ENCODE measurements at places on chromosomes 4 and X.

- DNase-seq, result no peak
Measured at GRCh38 chr4:152166567-152166966, 369.3 kb downstream of the FBXW7 start.

DNA sequence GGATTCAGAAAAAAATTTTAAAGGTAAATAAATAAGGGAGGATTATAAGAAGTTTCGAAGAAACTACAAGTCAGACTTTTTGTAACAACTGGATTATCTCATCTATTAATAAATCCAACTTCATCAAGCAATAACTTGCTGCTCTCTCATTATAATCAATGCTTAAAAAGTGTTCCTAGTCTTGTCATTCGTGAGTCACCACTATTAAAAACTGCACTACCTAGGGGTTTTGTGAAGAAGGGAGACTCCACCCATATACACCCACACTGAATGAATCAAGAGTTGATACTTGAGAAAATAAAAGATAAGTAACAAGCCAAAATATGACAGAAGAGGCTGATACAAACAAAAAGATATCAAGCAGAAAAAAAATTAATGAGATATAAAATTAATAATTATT is 360.5 kb downstream of the ZNF674 start:
- no peak for DNase-seq

- DNase-seq, result no peak
Measured at GRCh38 chrX:69060631-69061408, 104.4 kb downstream of the PJA1 start.

- no peak for DNase-seq
Measured at GRCh38 chrX:131058136-131058868, at the start of gene ARHGAP36. Gene ARHGAP36 (plus strand): TSS chrX:131058346. CDS start chrX:131081666, 23,320 bp downstream.

DNA sequence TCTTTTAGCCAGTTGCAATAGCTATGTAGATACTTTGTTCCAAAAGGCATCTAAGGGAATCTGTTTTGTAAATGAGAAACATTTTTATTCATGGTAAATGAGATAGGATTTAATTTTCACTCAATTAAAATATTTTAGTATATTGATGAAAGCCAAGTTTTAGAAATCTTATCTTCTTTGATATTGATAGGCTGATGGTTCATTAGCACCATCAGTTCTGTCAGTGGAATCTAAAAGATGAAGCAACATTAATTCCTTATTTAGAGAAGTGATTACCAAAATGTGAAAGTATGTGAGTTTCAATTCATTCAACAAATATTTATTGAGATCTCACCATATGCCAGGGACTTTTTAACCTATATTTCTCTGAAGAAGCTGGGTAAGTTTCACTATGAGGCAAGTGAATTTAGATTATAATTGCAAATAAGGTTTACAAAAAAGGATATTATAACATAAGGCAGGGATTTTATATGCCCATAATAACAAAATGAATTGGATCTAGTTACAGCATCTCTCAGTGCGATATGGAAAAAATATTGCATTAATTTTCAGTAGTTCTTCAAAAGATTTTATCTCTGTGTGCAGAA is 79.3 kb downstream of the GABRB1 start:
- no peak for DNase-seq

DNA sequence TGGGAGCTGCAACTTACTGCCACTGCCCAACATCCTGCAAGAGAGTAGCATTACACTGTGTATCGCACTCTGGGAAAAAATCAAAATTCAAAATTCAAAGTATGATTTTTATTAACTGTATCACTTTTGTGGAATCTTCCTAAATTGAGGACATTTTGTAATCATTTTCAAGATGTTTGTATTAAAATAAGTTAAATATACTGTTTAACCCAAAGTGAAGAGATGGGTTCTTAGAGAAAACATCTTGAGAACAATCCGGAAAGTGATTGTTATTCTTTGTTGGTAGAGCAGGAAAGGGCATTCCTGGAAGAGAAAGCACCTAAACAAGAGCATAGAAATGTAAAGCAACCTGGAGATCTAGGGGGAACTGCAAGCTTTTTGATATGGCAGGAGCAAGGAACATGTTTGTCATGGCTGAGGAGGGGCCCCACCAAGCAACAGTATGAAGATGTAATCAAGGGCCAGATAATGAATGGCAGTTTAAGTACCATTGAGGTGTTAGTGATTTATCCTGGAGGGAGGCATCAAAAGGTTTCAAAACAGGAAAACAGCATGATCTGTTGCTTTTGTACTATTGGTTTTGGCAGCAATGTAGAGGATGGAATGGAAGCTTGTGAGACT is 14.1 kb upstream of the SEC24D start:
- no peak for DNase-seq

GRCh38 chr4:13493793-13494192 is 9.7 kb upstream of the RAB28 start:
- no peak for DNase-seq

DNA sequence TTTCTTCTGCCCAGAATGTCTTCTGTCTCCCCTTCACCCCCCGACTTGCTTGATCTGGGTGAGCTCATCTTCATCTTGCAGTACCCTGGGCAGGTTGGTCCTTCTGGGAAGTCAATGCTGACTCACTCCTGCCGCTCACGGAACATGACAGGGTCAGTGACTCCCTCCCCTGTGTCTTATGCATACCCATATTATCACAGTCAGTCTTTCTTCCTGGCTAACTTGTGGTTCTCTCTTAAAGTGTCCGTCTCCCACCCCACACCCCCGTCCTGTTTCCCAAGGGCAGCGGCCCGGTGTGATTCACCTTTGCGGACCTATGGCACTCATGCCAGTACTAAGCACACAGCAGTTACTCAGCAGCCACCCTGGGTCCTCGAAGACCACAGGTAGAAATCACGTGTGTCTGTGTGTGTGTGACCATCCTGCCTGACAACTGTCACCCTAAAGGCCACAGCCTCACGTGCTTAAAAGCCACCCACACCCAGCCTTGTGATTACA is 17.7 kb downstream of the IQSEC2 start:
- DNase-seq, result no peak

DNA sequence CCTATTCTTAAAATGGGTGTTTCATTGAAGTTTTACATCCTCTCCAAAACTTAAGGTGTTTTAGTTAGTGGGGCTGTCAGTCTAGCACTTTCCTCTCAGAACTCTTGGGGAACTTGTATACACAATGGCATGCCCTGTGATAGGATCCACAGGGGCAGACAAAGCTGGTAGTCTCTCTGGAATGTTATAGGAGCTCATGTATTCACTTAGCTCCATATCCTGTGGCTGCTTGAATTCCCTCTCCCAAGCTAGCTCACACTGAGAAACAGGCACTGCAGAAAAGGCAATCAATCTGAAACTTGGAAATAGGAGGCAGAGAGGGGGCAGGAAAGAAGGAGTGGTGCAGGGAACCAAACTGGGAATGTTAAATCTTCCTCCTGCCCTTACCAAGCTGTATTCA is 26.3 kb upstream of the ARMCX2 start:
- DNase-seq, result no peak

- no peak for DNase-seq
Measured at GRCh38 chrX:140608111-140608510, 101.4 kb upstream of the LINC00632 start.

DNA sequence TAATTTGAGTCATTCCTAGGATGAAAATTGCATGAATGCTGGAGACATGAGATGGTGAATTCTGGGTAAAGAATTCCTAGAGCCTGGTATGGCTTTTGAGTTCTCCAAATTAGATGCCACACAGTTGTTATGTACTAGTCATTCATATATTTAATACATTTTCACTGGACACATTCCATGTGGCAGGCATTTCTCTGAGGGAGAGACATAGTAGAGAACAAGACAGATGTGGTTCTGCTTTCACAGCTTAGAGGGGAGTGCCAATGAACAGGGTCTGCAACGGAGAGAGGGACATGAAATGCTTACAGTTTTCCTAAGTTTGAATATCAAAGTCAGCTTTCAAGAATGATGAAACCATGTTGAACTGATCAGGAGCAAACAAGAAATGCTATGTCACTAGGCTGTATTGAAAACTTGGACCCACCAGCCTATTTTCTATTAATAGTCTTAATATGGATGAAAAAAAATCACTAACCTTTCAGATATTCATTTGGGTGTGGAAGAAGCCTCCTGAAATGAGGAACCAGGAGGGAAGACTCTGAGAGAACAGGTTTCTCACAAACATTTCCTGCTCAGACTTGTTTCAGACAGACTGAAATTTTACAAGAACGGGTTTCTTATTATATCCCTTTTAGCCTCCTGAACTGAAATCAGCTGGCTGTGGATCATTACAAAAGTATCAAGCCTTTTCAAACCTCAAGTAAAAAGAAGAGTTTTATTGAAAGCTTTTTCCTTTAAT is 276.0 kb upstream of the TET2 start:
- no peak for DNase-seq

- no peak for DNase-seq
Measured at GRCh38 chr4:13511101-13511500, 27.0 kb upstream of the RAB28 start.

- DNase-seq, result peak; percentile 24
Measured at GRCh38 chrX:135543924-135544323, 23.5 kb downstream of the INTS6L start.

DNA sequence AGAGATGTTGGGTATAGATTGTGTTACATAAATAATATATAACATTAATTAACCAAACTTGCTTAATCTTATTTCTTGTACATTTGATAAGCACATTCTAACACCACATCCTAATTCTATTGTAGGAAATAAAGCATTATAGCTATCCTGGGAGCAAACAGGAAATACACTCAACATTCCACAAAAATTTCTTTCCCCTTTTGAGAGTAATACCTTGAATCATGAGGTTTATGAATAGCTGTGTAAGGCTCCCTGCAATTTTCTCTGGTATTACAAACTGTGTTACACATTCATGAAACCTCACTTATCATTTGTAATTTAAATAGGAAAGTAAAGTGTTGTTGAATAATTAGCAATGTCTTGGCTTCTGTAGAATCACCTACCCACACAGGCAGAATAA is 95.1 kb downstream of the TMEM47 start:
- no peak for DNase-seq

DNA sequence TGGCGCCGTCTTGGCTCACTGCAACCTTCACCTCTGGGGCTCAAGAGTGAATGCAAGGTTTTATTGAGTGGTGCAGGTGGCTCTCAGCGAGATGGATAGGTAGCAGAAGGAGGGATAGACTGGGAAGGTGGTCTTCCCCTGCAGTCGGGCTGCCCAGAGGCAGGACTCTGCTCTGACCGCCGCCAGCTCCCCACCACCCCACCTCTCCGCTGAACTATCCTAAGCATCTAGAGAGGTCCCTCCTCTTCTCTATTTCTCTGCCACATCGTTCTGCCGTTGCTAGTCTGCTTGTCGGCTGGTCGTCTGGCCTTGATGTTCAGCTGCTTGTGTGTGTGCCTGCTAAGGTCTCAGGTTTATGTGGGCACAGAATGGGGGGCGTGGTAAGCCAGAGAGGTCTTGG is 54.5 kb upstream of the UGT2B15 start:
- DNase-seq, result no peak

DNA sequence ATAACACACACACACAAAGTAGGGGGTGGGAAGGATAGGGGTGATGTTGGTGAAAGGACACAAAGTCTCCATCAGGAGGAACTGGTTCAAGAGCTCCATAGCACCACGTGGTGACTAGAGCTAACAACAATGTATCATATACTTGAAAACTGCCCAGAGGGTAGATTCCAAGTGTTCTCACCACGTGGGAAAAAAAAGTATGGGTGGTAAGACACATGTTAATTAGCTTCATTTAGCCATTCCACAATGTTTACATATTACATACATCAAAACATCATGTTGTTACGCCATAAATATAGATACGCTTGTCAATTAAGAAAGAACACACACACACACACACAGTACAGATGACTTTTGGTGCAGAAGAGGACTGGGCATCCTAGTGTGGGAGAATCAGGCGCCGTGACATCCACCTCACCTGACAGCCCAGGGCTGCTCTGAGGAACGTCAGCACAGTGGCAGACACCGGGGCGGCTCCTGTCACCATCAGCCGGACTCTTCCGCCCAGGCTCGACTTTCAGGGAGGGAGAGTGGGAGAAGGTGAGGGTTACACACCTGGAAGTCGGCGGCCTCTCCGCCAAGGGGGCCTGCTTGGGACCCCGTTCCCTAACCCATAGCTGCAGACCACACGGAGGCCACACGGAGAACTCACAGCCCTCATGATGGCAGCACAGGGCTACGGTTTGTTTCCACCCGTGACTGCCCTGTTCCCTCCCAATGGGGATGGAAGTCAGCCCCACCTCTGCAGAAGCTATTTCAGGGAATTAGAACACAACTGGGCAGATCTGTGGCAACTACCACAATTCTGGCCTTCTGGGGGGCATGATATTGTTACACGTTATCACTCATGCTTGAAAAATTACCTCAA is 31.8 kb upstream of the CENPU start:
- DNase-seq, result peak; percentile 54

DNA sequence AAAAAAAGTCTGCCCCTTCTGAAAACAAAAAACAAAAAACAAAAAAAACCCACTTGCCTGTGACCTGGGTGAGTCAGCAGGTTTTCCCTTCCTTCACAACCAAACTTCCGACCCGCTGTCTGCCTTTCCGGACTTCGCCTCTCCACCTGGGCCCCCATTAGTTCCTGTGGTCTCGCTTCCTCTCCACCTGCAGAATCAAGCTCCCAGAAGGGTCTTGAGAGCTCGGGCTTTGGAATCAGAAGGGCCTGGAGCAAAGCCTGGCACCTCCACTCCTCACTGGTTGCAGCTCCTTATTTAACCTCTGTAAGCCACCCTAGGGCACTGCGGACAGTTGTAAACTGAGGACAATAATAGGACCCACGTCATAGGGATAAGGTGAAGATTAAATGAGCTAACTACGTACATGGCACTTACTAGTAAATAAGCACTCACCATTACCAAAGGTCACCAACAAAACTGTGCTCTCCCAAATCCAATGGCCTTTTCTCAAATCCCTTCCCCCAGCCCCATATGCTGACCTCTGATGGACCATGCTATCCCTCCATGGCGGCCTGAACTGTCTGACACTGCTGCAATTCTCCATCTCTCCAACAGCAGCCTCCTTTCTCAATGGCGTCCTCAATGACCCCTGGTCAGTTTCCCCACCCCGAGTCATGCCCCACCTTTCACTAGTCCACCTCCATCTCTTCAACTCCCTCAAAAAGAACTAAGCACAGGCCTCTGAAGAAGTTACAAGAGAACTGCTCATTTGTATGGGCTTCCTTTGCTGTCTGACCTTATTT is 64.2 kb downstream of the IRF2 start:
- no peak for DNase-seq

DNA sequence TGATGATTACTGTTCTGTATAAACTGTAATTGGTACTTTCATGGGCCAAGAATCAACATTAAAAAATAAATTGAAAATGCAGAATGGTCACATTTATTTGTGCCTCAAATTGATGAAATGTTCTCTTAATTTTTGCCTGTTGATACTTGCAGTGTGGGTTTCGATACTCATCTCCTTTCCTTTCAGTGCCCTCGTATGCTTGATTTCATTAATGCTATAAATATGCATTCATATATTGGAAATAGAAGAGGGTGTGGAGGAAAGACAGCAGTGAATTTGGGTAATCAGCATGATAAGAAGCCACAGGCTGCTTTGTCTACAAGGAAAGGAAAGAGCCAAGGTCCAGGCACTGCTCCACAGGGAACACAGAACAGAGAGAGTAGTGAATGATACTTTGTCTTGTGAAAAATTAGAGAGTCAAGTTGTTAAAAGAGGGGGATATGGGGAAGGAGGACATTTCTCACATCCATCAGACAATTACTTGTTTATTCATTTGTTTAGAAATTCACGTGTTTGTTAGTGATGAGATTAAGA is 1.0 kb upstream of the DDX60 start:
- no peak for DNase-seq
